Left ventricle myocardium superior (tissue), 1 donor: ENCODE measurements at places on chromosomes 2 and 18. TPM values are rescaled to one million over a fixed set of nuclear protein-coding genes. Genes with fewer than 3 reads are reported as not detected.
A peak's percentile ranks its signal among the peaks of the same experiment; 100 is the strongest.

DNA sequence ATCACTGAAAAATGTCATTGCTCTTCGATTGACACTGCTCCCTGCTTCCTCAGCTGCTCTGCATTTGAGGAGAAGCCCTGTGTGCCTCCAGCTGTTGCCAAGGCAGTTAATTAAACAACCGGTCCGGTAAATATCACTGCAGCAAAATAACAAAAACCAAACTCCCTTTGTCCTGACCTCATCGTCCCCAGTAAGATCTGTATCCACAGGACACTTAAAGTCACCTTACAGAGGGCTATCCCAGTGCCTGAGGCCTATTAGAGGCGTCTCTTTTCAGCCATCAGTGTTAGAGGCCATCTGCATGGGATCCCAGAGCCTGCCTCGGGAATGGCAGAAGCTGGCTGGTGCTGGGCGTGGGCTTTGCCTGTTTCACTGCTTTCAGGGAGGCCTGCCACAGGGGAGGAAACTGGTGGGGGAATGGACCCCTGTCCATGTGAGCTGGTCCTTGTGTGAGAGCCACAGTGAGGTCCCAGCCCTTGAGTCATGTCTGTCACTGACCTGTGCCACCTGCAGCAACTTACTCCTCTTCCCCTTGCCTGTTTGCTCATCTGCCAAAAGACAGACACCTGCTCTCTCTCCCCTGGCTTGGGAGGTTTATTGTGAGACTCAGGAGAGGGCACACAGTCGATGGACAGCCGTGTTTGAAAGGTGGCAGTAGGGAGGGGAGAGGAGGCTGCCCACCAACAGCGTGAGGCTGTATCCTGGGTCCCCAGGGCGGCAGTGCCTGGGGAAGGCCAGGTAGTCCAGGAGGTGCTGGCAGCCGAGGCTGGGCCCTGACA, 117.7 kb upstream of the MCFD2 start:
- DNase-seq, result no peak

DNA sequence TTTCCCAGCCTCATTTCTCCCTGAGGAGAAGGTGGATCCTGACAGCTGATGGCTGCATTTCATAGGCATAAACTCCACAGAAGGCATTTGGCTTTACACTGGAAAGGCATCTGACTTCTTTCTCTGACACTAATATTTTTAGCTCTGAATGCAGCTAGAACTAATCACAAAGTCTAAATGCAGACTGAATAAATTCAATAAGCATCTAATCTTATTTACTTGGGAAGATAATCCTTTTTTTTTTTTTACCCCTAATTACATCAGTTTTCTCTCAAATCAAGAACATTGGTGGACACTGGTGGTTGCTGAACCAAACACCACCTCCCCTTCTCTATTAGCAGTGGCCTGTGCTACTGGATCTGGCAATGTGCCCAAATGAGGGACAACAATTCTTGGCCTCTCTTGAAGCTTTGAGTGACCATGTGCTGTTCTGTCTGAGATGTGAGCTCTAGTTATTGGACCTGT, 50.9 kb upstream of the CD226 start:
- no peak for DNase-seq

DNA sequence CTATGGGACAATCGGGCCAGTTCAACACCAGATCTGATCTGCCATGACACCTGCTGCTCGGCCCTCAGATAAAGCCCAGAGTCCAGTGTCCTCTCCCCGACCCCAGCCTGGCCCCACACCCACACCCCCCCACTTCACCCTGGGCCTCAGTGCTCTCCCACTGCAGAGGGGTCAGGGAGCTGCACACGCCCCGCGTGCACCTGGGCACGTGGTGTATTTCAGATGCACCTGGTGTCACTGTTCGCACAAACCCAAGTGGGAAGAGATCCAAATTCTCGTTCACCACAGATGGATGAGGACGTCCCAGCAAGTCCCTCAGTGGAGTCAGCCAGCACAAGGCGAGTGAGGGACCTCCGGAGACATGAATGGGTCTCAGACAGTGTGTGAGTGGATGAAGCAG, 161.3 kb downstream of the RTP5 start:
- DNase-seq, result no peak

GRCh38 chr18:21096760-21097159, 14.9 kb downstream of the ROCK1 start:
- no peak for DNase-seq

DNA sequence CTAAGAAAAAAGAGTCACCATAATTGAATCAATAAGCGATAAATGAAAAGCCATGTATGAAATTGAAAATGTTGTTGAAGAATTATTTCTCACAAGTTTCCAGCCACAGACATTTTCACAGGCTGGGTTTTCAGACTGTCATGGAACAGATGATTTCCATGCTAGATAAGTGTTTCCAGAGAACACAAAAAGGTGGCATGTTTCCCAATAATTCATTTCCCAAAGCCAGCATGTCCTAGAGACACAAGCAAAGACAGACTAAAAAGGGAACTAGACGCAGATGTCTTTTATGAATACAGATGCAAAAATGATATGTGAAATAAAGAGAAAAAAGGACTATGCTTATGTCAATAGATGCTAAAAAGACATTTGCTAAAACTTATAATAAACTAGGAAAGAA, 255.1 kb downstream of the EIPR1 start:
- DNase-seq, result no peak

DNA sequence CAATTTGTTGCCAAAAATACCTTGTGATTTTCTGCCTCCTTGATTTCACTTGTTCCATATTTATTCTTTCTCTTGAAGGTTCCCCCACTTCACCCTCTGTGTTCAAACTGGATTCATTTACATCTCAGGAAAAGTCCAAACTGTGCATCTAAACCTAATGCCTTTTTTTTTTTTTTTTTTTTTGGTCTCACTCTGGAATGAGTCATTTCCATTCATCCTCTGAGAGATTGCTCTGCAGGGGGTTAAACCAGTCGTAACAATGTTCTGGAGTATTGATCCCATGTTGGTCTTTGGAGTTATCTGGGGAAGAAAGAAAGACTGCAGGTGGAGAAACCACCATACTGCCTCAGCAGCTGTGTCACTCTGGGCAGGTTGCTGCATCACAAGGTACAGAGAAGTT, 119.7 kb downstream of the TACR1 start:
- no peak for DNase-seq

- DNase-seq, result no peak
Measured at GRCh38 chr2:145207884-145208283, 688.0 kb upstream of the ZEB2 start.

DNA sequence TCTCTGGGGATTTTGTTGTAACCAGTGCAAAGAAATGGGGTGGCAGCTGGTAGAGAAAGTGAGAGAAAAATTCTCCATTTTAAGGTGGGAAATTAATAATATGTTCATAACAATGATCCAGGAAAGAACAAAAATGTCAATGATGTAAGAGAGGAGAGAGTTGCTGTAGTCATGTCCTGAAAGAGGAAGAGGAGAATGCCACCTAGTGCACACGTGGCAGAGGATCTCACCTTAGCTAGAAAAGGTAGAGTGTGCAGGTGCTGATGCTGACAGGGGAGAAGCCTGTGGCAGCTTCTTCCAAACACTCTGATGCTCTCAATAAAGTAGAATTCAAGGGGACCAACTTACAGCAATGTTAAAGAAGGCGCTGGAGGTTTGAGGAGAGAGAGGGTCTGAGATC, 282.9 kb upstream of the PKDCC start:
- DNase-seq, result no peak

GRCh38 chr2:213187386-213187785, 36.0 kb upstream of the IKZF2 start:
- DNase-seq, result no peak

GRCh38 chr2:98479959-98480524, 35.4 kb downstream of the INPP4A start:
- peak; percentile 81 for DNase-seq

DNA sequence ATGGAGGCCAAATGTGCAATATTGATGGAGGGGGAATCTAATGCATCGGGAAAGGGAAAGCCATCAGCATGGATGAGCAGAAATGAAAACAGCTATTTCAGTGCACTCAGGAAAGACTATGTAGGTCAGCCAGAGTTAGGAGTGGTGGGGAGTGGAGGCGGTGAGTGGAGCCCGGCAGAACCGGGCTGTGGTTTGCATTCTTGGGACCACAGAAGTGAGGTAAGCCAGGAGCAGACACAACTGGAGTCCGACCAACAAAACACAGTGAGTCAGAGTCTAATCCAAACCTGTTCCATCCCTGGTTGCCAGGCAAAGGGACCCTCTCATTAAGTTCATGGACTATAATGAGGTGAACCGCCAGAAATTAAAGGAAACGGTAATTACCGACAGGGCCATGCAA, 61.1 kb upstream of the RAB12 start:
- no peak for DNase-seq

- no peak for DNase-seq
Measured at GRCh38 chr2:157296490-157296889, 29.1 kb downstream of the ERMN start.

DNA sequence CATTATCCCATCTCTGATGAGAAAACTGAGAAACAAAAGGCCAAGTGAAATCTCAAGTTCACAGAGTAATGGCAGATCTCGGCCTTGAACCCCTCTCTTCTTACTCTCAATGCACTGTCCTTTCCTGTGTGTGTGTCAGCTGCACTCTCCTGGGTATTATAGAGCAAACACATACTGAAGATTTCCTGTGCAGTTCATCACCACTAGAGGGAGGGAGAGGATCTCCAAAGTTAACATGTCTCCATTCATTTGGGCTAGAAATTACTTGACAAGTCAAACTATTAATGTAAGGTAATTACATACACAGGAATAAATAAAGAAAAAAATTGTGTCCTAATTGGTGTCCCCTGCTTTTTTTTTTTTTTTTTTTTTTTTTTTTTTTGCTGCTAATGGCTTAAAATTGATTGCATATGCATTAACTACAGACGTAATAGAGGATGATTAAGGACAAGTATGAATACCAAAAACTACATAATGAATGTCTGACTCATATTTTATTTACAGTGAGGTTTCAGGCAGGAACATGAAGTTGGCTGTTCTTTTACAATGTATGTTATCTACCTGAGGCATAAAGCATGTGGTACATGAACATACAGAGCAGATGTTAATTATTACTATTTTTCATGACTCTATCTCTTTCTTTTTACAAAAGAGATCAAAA, 269.2 kb downstream of the NYAP2 start:
- DNase-seq, result no peak

Gene UCN
- total RNA-seq, result 0.55 TPM

Gene FAHD2A
- 46.3 TPM for total RNA-seq

Gene UGT1A4
- total RNA-seq, result not detected
